Uterine smooth muscle cell (primary cell): ENCODE measurements at places on chromosomes 1 and 21. TPM values are rescaled to one million over a fixed set of nuclear protein-coding genes. Genes with fewer than 3 reads are reported as not detected.

AQP10 gene
- total RNA-seq, result under 0.01 TPM in 1 of 2 replicates, not detected in the other

HSF2BP gene
- 1.00 and 2.4 TPM in 2 replicates for total RNA-seq

MINDY1 gene
- total RNA-seq, result 5.7 and 6.0 TPM in 2 replicates

A3GALT2 gene
- not detected in 2 replicates for total RNA-seq

NADK gene
- 36.9 and 40.3 TPM in 2 replicates for total RNA-seq

PLA2G2F gene
- total RNA-seq, result not detected in 2 replicates

CYP4A11 gene
- not detected in 2 replicates for total RNA-seq

RGL1 gene
- 18.0 and 19.5 TPM in 2 replicates for total RNA-seq

TNFRSF9 gene
- total RNA-seq, result under 0.01 TPM in 1 of 2 replicates, not detected in the other

ADORA1 gene
- 4.1 and 7.5 TPM in 2 replicates for total RNA-seq

TSSK3 gene
- total RNA-seq, result 0.33 and 5.1 TPM in 2 replicates

RAB7B gene
- 4.6 and 6.3 TPM in 2 replicates for total RNA-seq

MMEL1 gene
- total RNA-seq, result 0.22 TPM in 1 of 2 replicates, not detected in the other

OR2L2 gene
- under 0.01 TPM in 1 of 2 replicates, not detected in the other for total RNA-seq

FCER1G gene
- not detected in 2 replicates for total RNA-seq
